ENCODE measurements at places on chromosomes 2 and 18.

- no peak for DNase-seq
Observed at GRCh38 chr2:206217743-206218142, 56.7 kb upstream of the ZDBF2 start.

- no peak for DNase-seq
Observed at GRCh38 chr2:33458248-33458819, 18.1 kb upstream of the RASGRP3 start.

DNA sequence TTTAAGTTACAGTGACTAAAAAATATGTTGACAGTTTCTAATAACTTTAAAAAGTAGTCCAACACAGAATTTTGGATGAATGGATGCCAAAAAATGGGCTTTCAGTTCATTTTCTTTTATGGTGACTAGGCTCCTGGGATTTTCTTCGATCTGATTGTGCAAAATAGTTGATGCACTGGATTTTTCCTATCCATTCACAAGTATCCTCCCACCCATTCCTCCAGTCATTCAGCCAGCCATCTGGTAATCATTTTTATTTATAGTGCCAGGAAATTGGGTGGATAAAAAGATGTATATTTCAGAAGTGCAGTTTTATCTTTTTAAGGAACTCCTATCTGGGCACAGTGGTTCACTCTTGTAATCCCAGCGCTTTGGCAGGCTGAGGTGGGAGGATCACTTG is 175.1 kb downstream of the PTPRM start:
- DNase-seq = no peak

GRCh38 chr2:233835230-233836186 is 18.8 kb downstream of the HJURP start:
- no peak for DNase-seq

GRCh38 chr18:22559414-22560274 is 141.9 kb upstream of the CTAGE1 start:
- DNase-seq = no peak

DNA sequence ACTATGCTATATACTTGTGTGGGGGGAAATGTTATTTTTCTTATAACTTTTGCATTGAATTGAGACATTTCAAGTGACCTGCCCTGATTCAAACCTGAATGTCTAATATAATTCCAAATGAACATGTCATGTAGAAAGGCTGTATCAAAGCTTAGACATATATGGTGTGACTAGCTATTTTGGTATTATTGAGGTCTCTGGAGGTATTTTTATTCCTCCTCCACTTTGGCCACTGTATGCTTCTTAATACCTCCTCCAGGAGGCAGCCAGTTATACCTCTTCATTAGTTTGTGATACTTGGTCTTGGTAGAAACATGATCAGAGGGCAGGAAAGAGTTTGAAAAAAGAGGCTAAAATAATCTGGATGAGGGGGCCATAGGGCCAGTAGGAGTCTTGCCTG is 217.1 kb downstream of the TCF4 start:
- DNase-seq = no peak

DNA sequence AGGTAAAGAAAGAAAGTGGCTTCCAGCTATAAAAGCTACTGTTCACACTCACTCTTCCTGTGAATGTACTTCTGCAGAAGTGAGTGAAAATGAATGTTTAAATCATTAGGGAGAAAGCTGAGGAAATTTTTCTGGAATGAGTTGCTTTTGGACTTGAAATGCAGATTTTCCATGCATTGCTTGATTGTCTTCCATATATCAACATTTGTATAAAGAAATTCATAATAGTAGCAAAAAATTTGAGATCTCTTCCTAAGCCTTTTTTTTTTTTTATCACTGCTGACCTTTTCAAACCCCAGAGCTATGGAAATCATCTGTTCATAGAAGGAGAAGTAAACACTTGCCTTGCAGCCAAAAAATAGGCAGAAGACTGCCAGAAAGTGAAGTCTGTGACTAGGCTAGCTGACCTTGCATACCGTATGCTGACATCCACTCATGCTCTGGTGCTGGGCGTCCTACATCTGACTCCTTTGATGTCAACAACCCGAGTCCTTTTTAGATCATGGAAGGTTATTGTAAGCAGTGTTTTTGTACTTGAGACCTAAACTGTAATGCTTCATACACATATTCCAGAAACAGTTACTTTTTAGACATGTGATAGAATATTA is 154.5 kb upstream of the RASGRP3 start:
- DNase-seq = no peak

DNA sequence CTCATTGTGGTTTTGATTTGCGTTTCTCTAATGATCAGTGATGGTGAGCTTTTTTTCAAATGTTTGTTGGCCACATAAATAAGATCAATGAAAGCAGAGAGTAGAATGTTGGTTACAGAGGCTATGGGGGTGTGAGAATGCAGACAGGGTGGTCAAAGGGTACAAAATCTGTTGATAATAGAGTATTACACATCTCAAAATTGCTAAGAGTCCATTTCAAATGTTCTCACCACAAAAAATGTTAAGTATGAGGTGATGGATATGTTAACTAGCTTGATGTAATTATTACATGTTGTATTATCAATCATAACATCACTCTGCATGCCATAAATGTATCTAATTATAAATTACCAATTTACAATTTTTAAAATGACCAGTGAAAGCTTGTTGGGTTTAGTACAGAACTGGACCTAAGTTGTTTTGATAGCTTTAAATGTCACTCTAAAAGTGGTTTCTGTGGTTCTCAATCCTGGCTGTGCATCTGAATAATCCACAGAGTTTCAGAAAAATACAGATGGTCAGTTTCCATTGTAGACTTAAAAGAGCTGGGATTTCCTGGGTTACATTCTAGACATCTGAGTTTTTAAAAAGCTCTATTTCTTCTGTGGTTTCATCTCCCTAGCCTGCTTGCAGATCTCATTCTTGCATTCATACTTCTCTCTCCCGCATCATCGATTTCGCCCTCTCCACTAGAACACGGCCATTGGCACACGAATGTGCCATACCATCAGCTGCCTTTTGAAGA is 286.0 kb upstream of the LYPD1 start:
- DNase-seq = no peak

GRCh38 chr2:63364866-63365265 is 223.4 kb downstream of the WDPCP start:
- no peak for DNase-seq

DNA sequence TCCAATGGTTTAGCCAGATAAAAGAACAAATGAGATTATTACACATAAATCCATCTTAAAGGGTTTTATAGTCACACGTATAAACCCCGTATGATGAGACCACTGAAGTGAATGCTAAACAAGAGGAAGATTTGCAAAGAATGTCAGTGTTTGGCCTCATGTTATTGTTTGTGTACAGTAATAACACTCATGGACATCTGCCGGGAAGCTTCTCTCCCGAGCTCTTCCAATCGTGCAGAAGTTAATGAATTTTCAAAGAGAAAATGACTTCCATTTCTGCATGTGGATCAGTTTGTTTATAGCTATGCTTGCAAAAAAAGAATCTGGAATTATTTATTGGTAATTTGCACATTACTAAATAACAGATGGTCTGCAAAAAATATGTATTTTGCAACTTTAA is 88.5 kb upstream of the APCDD1 start:
- DNase-seq = no peak

- no peak for DNase-seq
Observed at GRCh38 chr2:55156984-55157383, 75.1 kb downstream of the CLHC1 start.

GRCh38 chr2:42135381-42136312 is 33.5 kb upstream of the EML4 start:
- DNase-seq = no peak

DNA sequence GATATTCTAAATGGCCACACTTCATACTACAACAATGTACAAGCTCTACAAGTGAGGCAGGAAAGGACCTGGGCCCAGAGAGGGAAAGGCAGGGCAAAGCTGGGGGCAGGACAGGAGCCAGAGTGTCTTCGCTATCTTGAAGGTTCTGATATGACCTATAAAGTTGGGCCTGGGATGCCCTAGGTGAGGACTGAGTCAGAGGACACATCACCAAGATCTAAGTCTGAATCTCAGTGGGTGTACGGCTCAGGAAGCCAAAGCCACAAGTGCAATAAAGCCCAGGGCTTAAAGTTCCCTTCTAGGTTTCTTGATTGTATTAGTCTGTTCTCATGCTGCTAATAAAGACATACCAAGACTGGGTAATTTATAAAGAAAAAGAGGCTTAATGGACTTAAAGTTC is 219.1 kb downstream of the ALK start:
- DNase-seq = no peak

GRCh38 chr18:3970929-3971328 is 484.2 kb downstream of the DLGAP1 start:
- no peak for DNase-seq

DNA sequence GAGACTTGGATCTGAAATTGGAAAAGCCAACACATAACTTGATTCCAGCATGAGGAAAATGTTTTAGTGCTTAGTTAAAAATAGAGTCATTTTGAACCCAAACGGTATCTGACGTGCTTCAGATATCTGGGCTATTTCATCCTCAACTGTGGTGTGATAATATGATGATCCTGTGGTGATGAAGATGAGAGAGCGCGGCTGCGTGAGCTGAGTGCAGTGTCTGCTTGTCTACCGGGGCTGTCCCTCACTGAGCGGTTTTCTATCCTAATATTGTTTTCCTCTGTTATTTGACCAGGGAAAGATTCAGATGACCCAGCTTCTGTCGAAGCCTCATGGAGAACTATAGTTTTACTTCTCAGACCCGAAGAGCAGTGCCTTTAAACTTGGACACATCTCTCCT is 5.8 kb downstream of the TWIST2 start:
- no peak for DNase-seq

DNA sequence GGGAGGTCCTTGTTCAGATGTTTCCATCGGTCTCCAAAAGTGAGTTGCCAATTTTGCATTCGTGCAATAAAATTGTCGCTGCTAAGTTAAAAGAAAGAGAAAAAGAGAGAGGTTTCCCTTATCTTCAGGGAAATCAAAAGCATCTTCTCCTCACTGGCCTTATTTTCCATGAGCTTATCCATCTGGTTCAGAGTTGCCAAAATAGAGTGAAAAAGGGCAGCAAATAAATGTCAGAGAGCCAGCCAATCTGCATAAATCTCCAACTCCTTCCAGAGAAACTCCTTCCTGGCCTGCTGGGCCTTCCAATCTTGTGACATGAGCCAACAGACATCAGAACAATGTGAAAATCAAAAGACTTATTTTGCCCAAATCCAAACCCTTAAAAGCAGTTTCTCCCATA is 28.4 kb downstream of the PAX3 start:
- no peak for DNase-seq

DNA sequence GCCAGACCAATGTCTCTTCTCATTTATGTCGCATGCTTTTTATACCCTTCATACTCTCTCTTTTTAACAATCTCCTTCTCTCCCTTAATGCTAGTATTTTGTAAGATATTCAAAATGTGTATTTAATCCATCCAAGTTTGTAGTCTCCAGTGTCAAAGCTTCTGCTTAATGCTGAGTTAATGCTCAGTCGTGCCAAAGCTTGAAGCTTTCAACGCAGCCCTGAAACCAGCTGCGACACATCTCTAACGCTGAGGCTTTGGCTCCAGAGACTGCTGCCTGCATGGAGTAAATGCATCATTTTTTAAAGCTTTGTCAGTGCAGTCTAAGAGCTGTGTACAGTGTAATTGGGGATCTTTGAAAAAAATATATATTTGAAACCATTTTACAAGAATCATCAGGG is 2108.8 kb upstream of the PIK3C3 start:
- no peak for DNase-seq

GRCh38 chr2:73730810-73731209 is 6.3 kb downstream of the TPRKB start:
- DNase-seq = no peak

DNA sequence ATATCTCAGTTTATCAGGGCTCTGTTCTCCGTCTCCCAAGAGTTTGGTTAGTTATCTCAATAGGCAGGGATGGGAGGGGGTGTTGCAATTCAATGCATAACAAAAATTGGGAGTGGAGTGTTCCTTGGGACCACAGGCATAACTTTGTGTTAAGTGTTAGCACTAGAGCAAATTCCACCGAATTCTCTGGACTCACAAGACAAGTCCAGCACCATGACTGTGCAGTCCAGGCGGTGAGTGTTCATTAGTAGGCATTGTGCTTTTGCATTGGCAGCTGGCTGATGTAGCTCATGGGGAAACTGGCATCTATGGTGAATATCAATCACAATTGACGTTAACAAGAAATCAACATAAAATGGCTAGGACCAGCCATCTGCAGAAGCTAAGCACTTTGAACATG is 79.0 kb upstream of the CABLES1 start:
- DNase-seq = no peak

GRCh38 chr2:193461431-193461934 is 1266.8 kb upstream of the TMEFF2 start:
- DNase-seq = no peak

- DNase-seq = no peak
Observed at GRCh38 chr2:215621381-215621780, 185.5 kb upstream of the FN1 start.

DNA sequence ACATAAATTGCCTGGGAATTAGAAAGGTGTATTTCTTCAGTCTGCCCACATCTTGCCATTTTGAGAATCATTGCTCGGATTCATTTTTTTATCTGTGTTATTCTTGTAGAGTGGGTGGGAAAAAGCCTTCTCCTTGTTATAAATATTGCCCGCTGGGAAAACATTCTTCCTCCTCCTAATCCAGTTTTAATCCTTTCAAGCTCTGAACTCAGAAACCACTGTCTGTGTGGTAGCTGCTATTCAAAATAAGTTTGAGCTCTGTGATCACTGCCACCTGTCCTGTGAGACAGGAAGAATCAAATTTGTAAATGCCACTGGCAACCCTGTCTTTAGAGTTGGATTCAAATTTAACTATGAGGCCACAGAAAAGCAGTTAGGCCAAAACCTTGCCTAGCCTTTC is 1875.2 kb upstream of the PIK3C3 start:
- DNase-seq = no peak

GRCh38 chr2:116716444-116716843 is 1098.0 kb upstream of the DDX18 start:
- no peak for DNase-seq

DNA sequence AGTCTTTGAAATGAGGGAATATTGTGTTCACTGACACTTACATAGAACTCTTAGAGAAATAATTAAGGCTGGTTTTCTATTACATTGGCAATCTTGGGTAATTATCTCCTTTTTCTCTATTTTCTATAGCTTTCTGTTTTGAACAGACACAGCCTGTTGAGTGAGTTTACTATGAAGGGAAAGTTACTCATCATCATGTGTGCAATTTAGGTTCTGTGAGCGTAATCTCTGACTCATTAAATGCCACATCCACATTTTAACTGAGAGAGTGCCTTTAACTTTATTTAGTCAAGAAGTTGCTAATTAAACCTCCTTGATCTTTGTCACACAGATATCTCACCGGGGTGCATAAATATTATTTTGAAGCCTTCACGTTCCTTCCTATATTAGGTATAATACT is 174.0 kb upstream of the SLC8A1 start:
- no peak for DNase-seq

DNA sequence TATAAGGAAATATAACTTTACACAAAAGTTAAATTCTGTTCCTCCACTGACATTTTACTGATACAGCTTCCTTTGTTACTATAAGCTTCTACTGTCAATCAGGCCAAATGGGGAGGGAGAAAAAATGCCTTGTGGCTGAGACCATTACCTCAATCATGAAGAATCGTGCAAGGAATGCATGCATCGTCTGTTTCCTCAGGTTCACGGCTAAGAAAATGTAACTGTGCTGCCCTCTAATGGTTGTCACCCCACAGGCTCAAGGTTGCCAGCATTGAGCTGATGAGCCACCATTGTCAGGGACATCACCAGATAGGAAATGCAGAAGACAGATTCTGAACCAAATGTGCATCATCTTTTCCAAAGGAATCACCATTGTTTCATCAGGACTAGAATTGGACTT is 426.9 kb downstream of the CDH2 start:
- no peak for DNase-seq

GRCh38 chr18:78970774-78971333 is 8.8 kb upstream of the SALL3 start:
- DNase-seq = no peak

- no peak for DNase-seq
Observed at GRCh38 chr18:79645291-79645983, 34.2 kb upstream of the CTDP1 start.
